Glutamatergic neuron (in vitro differentiated cells): ENCODE measurements at places on chromosomes 3 and 15.
A peak's percentile ranks its signal among the peaks of the same experiment; 100 is the strongest.

DNA sequence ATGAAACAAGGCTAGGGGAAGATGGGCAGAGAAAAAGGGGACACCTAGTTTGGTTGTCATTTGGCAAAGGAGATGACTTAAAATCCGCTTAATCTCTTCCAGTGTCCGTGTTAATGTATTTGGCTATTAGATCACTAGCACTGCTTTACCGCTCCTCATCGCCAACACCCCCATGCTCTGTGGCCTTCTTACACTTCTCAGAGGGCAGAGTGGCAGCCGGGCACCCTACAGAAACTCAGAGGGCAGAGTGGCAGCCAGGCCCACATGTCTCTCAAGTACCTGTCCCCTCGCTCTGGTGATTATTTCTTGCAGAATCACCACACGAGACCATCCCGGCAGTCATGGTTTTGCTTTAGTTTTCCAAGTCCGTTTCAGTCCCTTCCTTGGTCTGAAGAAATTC lies 39.6 kb downstream of the DNASE1L3 start:
- no peak for DNase-seq

DNA sequence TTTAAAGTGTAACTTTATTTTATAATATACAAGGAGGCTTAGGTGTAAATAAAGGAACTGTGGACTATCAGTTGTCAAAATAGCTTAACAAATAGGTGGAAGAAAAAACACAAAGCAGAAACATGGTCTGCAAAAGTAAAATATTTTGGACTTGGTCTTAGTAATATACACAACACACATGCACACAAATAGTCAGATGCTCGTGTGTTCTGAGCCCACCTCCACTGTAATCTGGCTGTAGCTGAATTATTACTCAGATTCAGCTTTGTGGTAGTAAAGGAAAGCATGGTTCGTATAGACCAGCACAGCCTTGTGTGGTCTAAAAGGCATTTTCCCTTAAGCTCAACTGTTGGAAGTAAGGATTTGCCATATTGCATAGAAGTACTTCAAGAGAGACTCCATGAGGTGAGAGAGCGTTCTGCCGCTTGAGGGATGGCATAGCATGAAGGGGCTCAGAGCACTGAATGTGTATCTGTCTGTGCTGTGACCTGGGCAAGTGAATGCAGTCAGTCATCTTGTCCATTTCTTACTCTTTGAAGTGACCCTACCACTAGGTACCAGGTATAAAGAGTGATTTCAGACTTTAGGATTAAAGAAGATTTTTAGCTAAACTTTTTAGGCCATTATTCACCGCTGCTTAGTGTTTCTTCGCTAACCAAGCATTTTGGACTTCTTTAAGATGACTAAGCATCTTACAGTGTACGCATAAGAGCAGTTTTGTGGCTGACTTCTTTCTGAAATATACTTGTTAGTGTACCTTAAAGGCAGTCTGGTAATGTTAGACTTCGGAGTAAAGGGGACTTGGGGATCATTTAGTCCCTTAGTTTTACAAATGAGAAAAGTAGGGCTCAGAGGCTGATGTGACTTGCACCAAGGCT lies 15.2 kb downstream of the TPM1 start:
- DNase-seq, result no peak

- DNase-seq, result no peak
Observed at GRCh38 chr3:112308151-112308911, 14.3 kb upstream of the SLC9C1 start.

GRCh38 chr3:118544458-118544857 lies 490.2 kb downstream of the IGSF11 start:
- no peak for DNase-seq

DNA sequence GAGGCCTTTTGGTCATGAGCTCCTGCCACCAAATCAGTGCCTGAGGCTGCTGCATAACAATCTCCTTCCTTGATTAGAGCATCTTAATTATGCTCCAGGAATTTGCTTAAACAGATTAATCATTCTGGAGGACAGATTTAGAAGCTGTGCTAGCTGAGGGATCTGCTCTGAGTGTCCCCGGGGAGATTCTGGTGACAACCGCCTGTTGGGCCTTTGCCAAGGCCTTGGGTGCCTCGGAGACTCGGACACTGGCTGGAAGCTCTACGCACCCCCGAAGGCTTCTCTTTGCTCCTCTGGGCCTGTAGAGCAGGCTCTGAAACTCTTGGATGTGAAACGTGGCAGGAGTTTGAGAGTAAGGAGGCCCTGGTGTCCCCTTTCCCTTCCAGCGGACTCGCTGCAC lies 264.1 kb downstream of the CD47 start:
- no peak for DNase-seq

DNA sequence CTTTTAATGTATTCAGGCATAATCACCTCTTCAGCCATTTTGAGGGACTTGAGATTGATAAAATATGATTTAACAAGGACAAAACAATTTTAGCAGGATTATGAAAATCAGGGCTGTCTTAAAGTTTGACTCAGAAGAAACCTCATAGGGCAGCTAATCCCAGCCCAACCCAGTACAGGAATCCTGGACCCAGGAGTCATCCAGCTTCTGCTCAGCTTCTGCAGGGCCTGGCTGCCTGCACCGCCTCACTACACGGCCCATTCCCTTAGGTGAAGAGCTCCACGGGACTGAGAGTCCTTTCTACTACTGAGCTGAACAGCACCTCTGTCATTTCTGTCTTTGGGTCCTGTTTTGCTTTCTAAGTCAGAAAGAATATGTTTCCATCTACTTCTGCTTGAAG lies 37.5 kb downstream of the ARHGAP31 start:
- DNase-seq, result no peak

GRCh38 chr15:26024241-26024640 lies 161.1 kb upstream of the ATP10A start:
- DNase-seq, result no peak

GRCh38 chr3:25663869-25664811 lies 567 bp downstream of the TOP2B start:
- DNase-seq, result peak; percentile 69

GRCh38 chr15:73352082-73352481 lies 16.7 kb downstream of the HCN4 start:
- DNase-seq, result no peak

GRCh38 chr15:41666353-41666920 lies 6.2 kb downstream of the MGA start:
- DNase-seq, result no peak

GRCh38 chr3:116663161-116664110 lies 46.1 kb upstream of the TUSC7 start:
- DNase-seq, result peak; percentile 41

DNA sequence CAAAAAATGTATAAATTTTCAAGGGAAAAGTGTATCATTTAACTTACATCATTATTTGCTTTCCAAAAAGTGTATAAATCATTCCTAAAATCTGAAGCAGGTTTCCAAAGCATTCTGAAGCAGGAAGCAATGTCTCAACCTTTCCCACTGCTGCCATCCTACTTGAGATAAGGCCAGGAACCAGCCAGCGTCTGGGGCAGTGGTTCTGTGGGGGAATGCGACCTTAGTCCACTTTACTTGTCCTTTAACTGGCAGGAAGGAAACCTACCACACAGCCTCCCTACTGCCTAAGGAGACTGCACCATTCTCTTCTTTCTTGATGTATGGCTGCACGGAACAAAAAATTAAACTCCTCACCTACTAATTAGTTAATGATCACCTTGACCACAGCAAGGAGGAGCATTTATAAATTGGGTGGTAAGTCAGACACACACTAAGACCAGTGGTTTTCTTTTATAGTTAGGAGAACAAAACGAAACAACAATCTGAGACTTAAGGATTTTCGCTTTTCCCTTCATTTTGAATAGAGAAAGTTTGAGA lies 3.7 kb downstream of the SORD start:
- no peak for DNase-seq

DNA sequence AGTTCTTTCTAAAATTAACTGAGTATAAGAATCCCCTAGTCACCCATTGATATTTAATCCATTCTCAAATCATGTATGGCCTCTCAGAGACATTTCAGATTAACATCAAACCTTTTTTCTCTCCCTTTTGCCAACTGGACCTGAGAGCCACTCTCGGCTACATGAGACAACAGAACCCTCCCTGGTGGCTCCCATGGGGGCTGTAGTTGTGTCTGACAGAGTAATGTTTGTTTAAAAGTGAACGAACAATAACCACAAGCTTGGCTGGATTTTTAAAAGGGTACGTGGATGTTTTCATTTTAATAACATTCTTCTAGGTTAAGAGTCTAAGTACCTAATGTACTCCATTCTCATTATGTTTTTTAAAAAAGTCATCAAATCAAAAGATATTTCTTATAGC lies 37.1 kb downstream of the P3H2 start:
- peak; percentile 50 for DNase-seq

GRCh38 chr15:27928386-27928785 lies 170.7 kb downstream of the OCA2 start:
- DNase-seq, result no peak

DNA sequence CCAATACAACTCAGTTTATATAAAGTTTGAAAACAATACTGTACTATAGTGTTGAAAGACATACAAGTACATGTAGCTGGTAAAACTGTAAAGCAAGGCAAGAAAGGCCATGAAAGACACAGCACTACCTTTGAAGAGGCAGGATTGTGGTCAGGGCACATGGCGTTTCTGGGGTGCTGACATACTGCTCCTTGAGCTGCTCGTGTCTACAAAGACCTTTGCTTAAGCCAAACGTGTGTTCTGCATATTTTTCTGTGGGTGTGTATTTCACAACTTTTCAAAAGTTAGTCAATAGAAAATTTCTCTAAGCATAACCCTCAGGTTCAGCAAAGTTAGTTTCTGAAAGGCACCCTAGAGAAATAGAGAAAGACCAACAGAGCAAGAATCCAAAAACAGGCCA lies 14.1 kb upstream of the TOPAZ1 start:
- no peak for DNase-seq

DNA sequence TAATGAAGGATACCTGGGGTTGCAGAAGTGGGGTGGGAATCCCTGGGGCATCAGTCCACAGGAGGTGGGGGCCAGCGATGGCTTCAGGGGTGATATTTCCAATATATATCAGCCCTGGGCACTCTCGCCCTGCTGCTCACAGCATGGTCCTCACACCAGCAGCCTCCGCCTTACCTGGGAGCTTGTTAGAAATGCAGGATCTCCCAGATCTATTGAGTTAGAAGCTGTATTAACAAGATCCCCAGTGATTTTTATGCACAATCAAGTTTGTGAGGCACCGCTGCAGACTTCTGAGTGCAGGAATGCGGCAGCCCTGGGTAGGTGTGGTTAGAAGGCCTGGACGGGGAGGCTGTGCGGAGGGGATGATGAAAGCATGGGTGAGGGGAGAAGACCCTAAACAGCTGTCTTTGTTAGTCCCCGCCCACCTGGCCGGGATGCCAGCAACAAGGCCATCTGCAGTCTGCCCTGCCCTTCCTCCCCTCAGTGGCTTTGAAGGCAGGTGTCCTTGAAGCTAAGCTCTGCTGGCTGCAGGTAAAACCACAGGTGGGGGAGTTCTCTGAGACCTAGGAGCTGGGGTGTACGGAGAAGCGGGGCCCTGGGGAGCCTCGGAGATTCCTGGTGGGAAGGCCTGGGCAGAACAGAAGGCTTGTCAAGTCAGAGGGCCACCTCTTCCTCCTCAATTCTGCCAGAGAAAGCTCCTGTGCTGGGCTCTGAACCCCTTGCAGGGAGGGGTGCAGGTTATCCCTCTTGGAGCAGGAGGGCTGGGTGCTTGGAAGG lies 11.4 kb downstream of the FAM107A start:
- no peak for DNase-seq

DNA sequence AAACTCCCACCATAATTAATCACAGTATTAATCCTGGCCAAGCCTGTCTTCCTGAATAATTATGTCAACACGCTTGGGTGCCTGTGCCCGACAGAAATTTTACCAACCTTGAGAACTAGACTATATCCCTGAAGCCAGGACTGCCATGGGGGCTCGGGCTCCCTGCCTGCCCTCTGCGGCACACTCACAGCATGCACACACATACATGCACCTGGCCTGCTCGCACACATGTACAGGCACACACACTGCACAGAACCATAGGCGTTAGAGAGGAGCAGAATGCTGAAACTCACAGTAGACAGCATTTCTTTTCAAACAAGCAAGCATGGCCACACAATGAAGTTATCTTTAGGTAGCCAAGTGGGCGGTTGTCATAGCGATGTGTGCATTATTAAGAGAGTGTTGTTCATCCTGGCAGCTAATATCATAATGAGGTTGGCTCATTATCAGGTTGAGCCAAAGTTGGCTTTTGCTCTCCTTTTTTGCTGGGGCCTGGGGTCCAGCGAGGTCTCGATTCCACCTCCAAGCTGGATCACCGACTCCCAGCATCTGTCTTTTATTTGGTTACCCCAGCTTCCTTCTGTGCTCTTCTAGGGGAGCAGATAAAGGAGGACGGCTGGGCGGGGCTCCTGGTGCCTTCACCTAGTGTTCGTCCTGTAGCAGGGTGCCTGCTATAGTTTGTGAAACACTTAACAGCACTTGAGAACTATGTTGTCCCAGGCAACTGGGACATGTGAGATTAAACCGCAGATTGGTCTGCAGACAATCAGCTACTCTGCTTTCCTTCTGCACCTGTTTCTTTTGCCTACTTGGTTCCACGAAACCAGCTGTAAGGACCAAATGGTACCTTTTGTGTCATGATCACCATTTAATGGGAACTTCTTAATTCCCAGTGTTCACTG lies 91.4 kb downstream of the ZNF621 start:
- DNase-seq, result no peak

GRCh38 chr3:187522293-187522692 lies 147.9 kb downstream of the SST start:
- DNase-seq, result no peak

GRCh38 chr15:87764461-87765240 lies 491.9 kb downstream of the NTRK3 start:
- no peak for DNase-seq

DNA sequence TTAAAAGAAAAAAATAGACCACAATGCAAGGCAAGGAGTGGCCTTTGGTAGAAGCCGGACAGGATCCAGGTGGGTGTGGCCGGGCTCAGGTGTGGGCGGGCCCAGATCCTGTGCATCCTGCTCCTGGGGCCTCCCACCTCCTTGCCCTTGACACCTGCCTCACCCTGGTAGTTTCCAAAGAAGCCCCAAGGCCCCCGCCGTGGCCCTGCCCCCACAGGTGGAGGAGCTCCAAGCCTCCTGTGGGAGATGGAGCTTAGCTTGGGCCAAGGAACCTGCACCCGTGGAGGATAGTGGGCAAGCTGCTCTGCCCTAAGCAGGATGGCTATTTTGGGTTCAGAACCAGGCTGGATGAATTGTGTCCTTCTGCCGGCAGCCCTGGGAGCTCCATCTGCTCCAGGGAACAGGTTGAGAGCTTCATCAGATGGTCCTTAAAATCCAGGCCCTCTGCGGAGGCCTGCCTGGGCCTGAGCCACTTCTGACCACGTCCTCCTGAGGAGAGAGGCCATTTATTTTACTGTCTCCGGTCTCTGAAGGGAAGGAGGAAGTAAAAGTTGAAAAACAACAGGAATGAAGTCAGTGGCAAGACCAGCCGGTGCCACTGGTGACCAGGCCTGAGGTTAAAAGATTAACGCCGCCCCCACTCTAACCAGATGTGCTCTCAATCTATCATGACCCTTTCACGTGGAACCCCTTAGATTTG lies 53.9 kb upstream of the KLF13 start:
- no peak for DNase-seq

DNA sequence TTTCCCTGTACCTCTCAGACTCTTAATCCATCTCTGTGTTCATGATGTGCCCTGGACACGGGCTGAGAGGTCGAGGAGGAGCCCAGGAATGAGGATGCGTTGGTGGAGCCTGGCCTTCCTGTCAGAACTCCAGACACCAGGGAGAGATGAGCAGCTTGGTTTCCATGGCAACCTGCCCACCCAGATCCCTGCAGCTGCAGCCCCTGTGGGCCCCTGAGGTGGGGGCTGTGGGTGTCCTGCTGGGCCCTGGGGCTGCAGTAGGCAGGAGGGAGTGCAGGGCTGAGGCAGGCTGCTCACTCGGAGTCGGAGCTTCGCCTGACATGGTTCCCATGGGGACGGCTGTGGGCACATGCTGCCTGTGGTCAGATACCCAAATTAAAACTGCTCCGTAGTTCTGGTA lies 7.7 kb upstream of the SCN10A start:
- DNase-seq, result peak; percentile 23
